ENCODE measurements at places on chromosomes 2 and 18.

GRCh38 chr2:129619471-129619870 is 360.0 kb upstream of the RAB6C start:
- no peak for DNase-seq

DNA sequence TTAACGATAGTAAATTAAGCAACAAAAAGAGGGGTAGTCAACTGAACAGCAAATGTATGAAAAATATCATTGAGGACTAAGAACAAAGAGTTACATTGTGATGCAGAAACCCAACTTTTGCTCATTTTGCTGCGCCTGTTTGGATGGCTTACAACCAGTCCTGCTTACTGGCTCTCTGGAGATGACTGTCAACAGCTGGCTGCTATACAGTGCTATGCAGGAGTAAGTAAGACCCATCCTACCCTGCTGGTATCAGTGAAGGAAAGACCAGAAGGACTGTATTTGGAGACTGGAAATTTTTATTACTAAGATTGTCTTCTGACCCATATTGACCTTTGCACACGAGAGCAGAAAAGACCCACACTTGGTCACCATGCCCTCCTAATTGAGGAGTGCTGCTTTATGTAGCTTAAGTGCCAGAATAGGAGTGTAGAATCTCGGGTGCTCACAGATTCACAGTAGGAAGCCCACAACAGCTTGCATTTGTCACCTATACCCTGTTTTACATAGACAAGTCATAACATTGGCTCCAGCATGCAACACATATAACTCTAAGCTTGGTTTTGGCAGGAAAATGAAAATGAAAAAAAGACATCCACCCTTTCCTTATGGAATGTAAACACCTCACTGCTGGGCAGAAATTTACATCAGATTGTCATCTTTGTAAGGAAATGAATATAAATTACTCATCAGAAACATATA is 1915.0 kb upstream of the CELF4 start:
- DNase-seq, result no peak

GRCh38 chr2:216970359-216970915 is 110.6 kb upstream of the TNP1 start:
- no peak for DNase-seq

GRCh38 chr18:56565046-56565445 is 73.3 kb downstream of the TXNL1 start:
- no peak for DNase-seq

DNA sequence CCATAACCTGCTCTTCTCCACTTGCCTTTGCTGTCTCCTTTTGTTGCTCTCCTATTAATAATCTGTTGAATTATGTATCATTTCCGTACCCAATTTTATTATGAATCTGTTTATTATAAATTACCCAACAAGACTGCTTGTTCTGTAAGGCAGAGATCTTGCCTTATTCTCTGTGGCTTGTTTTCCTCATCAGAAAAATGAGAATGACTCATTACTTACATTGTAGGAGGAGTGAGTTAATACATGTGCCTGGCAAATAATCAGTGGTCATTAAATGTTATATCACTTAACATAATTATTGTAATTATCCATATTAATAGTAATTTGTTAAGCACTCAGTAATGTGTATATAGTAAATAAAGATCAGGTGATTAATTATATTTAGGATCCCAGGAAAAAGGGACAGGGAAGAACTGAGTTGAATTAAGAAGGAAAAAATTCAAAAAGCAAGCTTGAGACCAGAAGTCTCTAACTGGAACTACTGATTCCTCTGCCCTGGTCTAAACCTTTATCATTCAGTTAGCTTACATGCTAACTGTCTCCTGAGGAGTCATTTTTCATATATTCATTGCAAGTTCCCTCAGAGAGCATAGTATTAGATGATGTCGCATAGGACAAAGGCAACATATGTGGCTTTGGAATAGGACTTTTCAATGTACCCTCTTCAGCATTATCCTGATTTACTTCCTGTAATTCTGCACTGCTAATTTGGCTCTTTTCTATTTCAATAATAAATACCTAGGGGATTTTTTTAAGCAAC is 335.7 kb downstream of the GALNT13 start:
- no peak for DNase-seq

DNA sequence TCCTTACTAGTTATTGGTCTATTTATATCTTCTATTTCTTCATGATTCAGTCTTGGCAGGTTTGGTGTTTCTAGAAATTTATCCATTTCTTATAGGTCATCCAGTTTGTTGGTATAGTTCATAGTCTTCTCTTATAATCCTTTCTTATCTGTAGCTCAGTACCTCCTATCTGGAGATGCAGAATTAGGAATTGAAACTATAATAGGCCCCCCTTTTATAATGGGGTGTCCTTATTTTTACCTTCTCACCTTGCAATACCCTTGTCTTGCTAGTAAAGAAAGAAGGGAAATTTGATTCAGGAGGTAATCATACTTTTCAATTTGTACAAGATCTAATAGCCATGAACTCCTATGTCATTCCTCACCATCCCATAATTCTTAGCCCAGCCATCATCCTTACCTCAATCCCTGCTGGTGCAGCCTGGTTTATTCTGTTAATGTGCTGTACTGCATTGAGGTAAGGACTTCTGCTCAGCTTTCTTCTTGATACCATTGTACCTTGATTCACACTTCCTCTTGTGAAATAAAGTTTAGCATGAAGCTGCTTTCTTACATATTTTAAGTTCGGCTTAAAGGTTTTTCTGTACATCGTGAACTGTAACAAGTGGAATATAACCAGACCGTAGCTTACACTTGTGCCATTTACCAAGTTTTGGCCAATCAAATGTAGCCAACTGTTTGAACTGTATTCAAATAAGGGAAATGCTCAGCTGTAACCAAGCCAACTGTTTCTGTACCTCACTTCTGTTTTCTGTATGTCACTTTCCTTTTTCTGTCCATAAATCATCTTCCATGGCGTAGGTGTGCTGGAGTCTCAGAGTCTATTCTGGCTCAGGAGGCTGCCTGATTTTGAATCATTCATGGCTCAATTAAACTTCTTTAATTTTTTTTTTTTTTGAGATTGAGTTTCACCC is 40.1 kb upstream of the PTH2R start:
- no peak for DNase-seq

DNA sequence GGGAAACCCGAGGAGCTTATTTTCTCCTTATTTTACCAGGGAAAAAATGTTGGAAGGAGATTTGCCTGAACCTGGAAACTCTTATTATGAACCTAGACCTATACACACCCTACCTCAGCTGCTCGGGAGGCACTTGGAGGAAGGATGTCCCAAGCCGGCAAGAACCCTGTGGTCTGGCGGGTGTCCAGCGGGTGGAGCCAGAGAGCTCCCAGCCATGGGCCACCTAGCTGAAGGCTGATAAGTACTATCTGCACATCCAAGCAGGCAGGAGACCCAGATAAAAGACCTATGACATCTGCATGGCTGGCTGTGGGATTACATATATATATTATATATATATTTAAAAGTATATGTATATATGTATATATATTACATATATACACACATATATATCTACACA is 1.1 kb upstream of the SLC14A1 start:
- DNase-seq, result peak; percentile 81

DNA sequence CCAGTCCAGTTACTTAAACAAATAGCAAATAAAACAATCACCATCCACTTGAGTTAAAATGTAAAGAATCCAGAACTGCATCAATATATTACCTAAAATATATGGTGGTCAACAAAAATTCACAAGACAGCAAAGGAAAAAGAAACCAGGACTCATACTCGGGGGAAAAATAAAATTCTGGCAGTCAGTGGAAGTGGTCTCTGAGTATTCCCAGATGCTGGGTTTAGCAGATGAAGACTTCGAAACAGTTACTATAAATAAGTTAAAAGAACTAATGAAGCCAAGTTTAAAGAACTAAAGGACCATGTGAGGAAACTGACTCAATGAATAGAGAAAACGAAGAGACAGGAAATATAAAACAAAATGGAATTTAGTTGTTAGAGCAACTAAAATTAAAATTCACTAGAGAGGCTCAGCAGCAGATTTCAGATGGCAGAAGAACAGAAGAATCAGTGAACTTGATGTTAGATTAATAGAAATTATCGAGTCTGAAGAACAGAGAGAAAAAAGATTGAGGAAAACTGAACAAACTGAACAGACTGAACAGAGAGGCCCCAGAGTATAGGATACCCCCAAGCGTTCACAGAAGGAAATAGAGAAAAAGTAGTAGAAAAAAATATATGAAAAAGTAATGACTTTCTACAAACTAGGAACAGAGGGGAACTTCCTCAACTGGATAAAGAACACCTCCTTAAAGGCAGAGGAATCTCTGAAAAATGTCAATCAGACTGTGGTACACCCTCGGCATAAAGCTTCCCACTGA is 27.9 kb downstream of the MGAT4A start:
- DNase-seq, result no peak

GRCh38 chr2:197975931-197976519 is 171.6 kb downstream of the PLCL1 start:
- no peak for DNase-seq

DNA sequence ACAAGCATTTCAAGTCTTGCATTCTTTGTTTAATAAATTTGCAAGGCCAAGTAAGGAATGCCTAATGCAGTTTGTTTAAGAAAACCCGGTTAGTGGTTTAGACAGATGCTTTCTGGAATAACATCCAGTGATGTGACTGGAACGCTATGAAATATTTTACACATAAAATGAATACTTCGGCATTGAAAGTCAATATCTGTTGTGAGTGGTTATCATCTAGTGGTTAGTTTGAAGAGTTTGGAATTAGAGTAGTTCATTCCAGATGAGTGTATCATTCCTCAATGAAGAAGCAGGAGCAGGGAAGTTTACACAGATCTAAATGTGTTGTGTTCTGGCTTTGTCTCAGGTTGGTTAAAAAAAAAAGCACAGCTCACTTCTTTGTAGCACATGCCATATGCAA is 608.0 kb upstream of the PIK3C3 start:
- no peak for DNase-seq

- DNase-seq, result no peak
These were observed 271.8 kb downstream of the MBD2 start for GRCh38 chr18:53952700-53953099.

DNA sequence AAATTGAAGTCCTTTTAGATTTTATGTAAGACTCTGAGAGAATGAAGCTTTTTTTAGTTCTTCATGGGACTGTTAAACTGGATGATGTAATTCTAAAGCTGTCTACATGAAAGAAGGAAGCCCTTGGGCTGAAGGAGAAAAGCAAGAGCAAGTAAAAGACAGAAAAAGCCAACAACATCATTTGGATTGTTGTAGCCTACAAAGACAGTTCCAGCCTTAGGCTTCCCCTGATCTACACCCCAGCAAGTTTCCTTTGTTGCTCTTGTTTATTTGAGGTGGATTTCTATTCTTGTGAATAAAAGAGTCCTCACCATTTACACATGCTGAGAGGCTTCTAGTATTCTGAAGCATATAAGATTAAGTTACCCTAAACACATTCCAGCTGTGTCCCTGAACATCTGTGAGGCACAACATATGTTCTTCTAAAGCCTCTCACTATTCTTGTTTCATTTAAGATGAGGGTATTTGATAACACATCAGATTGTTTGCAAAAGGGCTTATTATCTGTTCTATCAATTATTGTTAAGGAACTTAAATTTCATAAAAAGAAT is 377.8 kb downstream of the LNPK start:
- DNase-seq, result no peak

DNA sequence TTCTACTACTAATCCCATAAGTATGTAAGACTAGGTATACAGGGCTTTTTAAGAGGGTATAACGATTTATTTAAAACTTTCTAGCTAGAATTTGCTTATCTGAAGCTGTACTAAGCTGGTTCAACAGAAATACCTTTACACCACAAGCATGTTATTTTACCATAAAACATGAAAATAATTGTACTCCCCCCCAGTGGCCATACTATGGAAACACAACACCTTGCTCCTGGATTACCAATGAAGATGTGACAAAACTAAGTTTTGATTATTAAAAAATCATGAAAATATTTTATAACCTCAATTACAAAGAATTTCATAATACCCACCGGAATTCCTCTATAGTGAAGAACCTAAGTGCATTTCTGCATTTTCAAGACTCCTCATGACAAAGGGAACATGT is 27.3 kb downstream of the LPIN2 start:
- DNase-seq, result no peak

GRCh38 chr2:218329826-218330593 is 26.6 kb upstream of the CATIP start:
- DNase-seq, result no peak

GRCh38 chr2:170227951-170228350 is 50.0 kb downstream of the MYO3B start:
- no peak for DNase-seq

DNA sequence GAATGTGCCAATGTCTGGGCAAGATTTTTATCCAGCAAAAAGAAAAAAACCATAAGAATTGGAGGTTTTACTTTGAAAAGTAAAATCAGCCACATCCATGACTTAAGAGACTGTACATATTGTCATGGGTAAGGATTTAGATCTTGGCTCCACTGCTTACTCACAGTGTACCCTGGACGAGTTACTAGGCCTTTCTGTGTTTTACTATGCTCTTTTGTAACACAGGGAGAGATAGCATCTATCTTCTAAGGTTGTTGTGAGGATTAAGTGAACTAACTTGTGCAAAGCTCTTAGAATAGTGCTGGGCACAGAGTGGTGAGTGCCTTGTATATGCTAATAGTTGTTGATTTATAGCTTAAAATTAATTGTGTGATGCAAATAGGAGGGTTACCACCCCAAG is 255.9 kb downstream of the NEDD4L start:
- no peak for DNase-seq

DNA sequence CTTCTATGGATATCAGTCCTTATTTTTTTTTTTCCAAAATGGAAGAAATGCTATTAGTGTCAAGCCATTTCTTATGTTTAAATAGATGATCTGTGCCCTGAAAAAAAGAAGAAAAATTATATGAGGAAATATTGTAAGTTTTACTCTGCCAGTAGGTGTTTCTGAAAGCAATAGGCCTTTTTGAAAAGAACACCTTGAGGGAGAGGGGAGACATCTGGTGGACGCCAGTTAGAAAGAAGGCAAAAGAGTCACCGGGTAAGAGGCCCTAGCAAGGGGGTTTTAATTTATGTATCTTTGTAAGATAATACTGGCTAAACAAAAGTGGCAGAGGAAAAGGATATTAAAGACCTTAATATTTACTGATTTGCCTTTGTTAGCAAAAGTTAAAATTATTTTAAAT is 56.1 kb downstream of the DYNAP start:
- no peak for DNase-seq

GRCh38 chr2:224885836-224886547 is 156.3 kb downstream of the DOCK10 start:
- no peak for DNase-seq

GRCh38 chr18:4254840-4255239 is 200.3 kb downstream of the DLGAP1 start:
- DNase-seq, result no peak

Measured in left lobe of liver (tissue), 2 donors.